ENCODE measurements at places on chromosomes 3 and 15. TPM values are rescaled to one million over a fixed set of nuclear protein-coding genes. Genes with fewer than 3 reads are reported as not detected.

Gene ZPLD1
- not detected for total RNA-seq

Gene DOCK3
- total RNA-seq, result 3.6 TPM

Gene CMTM8
- total RNA-seq, result 4.4 TPM

Gene HRH1
- total RNA-seq, result 1.3 TPM

Gene CPEB1
- 1.3 TPM for total RNA-seq

Gene DUOX1
- total RNA-seq, result 1.2 TPM

Gene SCG5
- not detected for total RNA-seq

Gene SUCLG2
- 94.1 TPM for total RNA-seq

Gene WNT5A
- 6.7 TPM for total RNA-seq

Gene RASA2
- 3.5 TPM for total RNA-seq

Gene ADGRG7
- not detected for total RNA-seq

GRCh38 chr3:83628471-83628870, 1330.3 kb upstream of the CADM2 start:
- DNase-seq, result no peak

- no peak for DNase-seq
Measured at GRCh38 chr3:193842029-193842798, 249.2 kb downstream of the OPA1 start.

DNA sequence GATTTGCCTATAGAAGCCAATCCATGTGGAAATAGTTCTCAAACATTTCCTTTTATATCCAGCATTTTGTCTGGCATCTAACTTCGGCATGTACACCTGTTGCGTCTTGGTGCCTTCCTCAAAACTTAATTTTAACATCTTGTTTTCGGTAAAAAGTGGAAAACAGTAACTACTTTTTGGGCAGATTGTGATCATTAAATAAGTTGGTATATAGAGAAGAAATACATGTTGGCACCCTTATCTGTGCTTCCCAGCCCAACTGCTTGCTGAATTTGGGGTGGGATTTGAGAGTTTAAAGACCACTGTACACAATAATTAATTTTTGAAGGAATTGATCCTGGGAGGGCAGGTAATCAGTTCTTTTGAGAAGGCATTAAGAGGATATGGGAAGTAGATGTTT, 566.8 kb downstream of the PDCD6IP start:
- no peak for DNase-seq

DNA sequence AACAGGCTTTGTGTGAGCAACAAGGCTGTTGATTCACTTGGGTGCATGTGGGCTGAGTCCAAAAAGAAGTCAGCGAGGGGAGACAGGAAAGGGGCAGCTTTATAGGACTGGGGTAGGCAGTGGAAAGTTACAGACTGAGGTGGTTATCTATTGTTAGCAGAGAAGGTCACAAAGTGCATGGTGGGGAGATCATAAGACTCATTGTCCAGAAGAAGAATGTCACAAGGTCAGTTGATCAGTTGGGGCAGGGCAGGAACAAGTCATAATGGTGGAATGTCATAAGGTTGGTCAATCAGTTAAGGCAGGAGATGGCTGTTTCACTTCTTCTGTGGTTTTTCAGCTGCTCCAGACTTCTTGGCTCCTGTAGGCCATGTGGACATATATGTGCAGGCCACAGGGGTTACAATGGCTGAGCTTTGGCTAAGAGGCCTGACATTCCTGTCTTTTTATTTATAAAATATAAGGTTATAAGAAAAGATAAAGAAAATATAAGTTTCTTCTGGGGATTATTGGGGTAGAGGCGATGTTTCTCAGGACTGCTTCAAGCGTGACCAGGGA, 69.5 kb upstream of the SNTN start:
- DNase-seq, result no peak

DNA sequence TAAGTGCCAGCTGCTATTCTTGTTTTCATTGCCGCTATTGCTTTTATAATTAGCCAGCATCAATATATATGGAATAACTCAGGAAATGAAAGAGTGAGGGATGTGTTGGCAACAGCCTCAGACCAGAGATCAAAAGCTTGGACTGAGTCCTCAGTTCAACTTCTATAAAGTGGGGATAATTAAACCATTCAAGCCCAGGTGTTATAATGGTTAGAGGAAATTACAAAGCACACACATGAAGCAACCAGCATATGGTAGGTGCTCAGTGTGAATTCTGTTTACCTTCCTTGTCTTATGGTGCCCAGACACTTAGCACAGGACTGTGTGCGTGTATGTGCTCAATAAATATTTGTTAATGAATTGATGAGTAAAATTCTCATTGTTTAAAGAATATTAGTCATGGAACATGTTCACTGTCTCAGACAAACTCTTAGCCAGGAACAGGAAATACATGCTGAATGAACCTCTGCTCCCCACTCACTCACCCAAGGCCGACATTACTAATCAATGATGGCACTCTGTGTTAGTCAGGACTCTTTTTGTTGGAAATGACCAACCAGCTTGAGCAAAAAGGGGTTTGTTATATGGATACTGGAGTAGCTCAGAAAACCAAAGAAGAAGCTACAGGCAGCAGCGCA, 16.7 kb upstream of the CCDC174 start:
- DNase-seq, result no peak

DNA sequence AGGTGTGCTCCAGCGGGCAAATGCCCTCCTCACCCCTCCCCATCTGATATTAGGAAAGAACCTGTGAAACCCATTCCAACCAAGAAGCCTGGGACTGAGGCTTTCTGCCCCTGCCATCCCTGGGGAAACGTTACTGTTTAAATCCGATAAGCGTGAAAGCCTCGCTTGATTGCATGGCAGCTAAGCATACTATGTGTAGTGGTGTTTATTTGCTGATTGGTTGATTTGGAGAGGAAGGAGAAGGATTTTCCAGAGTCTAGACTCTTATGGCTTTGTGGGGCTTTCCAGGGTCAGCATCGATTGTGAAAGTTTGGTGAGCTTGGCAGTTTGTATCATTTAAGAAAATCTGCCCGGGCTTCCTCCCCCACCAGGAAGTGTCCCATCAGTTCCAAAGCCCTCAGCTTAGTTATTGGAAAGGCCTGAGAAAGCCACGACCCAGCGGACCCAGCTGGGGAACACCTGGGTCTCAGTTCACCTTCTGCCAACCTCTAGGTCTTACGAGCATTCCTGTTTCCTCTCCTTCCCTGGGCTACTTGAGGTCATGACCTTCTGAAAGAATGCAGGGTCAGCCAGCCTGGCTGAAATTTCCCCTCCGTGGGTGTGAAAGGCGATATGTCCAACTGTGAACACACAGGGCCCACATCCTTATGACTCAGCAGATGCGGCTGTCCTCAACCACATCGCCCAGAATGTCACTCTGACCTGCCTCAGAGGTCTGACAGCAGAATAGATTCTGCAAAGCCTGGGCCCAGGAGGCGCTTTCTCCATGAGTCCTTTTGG, 62.8 kb upstream of the HERC1 start:
- no peak for DNase-seq

DNA sequence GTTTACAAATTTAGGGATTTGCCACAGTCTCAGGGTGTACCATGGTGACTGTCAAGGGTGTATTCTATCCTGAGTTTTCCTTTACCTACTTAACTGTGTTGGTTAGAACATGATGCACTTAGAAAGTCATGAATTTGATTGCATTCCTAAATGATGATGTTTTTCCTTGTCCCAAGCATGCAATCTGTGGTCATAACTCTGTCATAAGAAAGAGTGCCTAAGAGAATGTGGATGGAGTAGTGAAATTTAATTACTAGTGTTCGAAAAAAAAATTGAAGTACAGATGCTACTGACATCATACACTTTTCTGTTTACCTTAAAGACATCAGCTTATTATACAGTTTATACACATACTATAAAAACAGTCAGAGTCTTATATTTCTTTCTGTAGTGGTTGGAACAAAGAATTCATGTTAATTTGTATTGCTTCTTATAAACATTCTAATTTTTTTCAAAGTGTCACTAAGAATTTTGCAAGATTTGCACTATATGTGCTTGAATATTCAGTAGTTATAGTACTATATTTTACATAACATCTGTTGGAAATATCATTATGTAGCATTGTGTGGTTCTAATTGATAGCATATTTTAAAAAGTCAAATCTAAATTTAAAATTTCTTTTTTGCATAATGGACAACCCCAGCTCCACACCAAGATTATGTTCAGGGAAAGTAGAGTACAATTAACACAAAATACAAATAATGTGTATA, 231.3 kb upstream of the KCNMB2 start:
- DNase-seq, result no peak

DNA sequence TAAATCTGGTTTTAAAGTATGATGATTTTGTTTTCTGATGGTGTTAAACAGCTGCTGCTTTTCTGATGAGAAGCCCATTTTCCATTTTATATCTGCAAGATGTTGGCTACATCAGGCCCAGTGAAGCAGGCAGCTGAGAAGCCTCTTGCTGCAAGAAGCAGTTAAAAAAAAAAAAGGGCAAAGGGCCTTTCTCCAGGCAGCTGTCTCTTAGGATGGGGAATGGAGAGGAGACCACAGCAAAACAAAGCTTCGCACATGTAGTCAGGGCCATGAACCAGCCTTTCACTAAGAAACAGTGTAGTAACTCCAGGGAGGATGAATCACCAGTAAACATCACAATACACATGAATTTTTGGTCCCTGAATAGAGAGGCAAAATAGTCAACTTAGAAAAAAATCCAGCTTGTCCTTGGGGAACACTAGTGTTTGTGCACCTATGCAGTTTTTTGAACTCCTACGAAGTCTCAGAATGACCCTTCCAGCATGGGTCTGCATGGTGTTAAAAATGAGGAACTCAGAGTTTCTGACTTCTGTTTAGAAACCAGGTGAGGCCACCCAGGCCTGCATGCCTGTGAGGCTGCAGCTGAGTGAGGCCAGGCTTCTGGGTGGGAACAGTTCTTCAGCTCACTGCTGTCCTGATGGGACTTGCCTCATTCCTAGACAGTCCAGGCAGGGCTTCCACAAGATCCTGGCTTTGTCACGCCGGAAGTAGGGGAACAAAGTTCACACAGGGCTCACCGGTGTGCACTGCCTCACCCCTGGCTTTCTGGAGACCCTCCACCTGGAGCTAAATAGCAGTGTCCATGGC, 518.7 kb downstream of the MCTP2 start:
- no peak for DNase-seq

DNA sequence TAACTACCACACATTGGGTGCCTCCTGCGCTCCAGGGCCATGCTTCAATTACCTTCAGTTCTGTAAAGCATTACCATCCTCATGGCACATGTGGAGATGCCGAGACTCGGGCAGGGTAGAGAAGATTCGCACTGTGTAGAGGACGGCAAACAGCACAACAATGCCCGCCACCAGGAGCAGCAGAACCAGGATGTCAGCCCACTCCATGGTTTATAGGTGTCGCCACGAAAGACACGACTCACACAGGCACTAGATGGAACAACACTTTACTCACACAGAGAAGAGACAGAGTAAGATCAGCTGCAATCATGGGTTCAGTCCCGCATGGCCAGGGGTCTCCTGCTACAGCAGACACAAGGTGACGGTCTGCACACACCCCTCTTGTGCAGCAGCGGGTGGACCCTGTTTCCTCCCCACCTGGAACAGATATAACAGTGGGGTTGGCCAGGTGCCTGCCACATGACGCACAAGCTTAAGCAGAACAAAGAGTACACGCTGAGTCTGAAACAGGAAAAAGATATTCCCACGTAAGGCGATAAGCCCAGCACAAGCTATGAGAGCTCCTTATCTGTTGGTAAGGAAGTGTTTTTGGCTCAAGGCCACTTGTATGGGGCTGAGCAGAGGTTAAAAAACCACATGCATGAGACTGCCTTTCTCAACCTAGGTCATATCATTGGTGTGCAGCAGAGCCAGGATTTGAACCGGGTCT, 2.5 kb upstream of the TBC1D21 start:
- DNase-seq, result peak; percentile 88

- DNase-seq, result no peak
Measured at GRCh38 chr3:68485051-68485450, 447.3 kb downstream of the TAFA4 start.

GRCh38 chr3:152317956-152318355, 49.2 kb downstream of the MBNL1 start:
- DNase-seq, result no peak

DNA sequence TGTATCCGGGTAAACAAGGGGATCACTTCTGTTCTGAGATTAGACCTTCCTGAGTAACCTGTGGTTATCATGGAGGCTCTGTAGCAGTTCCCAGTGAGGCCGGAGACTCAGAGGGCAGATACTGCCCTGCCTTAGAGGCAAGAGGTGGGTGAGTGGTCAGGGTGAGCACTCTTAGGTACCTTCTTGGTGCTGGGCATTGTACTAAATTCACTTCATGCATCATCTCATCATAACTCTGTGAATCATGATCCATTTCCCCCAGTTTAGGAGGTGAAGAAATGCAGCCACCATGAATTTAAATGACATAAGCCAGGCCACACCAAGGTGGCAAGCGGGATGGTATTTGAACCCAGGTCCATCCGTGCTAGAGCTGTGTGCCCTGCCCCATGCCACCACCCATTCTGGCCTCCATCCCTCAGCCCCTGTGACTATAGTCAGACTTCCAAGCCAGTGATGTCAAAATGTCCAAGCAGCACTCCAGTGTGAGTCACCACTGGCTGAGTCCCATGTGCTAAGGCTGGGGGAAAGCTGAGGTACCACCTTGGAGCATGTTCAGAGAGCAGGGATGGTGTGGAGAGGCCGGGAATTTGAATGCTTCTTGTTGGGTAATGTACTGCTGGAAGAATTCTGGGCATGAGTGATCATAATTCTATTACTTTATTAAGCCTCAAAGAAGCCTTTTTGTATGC, 88.8 kb downstream of the EPHB1 start:
- DNase-seq, result no peak

- DNase-seq, result no peak
Measured at GRCh38 chr15:74185710-74186348, 12.3 kb downstream of the ISLR start.

GRCh38 chr3:151998744-151999143, 125.3 kb downstream of the SUCNR1 start:
- DNase-seq, result no peak

DNA sequence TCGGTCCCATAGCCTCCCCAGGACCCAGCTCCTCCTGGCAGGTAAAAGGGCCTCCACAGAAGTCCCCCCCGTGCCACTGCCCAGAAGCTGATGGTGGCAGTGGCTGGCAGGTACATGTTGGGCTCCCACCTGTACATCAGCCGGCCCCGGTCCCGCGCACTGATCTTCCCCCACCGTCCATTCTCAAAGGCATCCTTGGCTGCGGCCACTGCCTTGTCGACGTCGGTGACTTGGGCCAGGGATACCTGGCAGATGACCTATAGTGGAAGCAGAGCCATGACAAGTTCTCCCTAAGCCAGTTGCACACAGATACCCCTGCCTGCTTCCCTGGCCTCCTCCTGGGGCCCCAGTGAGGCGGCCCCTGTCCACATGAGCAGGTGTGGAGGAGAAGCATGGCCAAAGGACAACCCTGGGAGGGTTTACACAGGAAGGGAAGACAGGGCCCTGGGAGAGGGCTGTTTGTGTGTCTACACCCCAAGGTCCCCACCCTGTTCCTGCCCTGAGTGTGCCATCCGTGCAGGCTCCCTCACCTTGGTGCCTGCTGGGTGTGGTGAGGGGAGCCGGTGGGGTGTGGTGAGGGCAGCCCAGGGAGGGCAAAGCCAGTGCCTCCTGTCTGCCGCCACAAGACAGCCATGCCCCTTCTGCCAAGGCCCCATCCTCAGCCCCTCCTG, 44.8 kb downstream of the ALDH1L1 start:
- DNase-seq, result peak; percentile 32

GRCh38 chr15:73894133-73894814, 20.9 kb downstream of the TBC1D21 start:
- no peak for DNase-seq
